Right forelimb (tissue), 1 donor: ENCODE measurements at places on chromosomes 7 and 10.

GRCh38 chr10:7773845-7774801 lies 13.7 kb downstream of the KIN start:
- DNase-seq, result no peak

GRCh38 chr10:6657669-6658068 lies 77.6 kb upstream of the PRKCQ start:
- no peak for DNase-seq

- DNase-seq, result no peak
Observed at GRCh38 chr7:80204919-80205318, 70.3 kb downstream of the GNAI1 start.

DNA sequence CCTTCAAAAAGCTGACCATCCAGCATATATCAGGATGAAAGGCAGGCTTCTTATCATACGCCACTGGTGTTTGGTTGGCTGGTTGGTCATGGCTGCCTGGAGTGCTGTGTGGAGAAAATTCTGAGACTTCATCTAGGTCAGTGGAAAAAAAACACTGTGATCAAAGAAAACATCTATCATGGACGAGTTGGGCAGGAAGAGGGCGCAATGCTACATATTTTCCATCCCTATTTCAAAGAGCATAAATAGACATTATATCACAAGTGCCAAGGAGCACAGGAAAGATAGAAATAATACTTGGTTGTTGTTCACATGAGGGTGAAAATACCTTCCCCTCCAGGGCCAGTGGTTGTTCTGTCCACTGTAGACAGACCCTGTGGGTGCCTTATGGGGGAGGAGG lies 128.4 kb upstream of the PLPP4 start:
- DNase-seq, result no peak

GRCh38 chr10:42783181-42783549 lies 570 bp downstream of the BMS1 start:
- no peak for DNase-seq

GRCh38 chr10:3260066-3260834 lies 87.7 kb upstream of the PITRM1 start:
- DNase-seq, result no peak

DNA sequence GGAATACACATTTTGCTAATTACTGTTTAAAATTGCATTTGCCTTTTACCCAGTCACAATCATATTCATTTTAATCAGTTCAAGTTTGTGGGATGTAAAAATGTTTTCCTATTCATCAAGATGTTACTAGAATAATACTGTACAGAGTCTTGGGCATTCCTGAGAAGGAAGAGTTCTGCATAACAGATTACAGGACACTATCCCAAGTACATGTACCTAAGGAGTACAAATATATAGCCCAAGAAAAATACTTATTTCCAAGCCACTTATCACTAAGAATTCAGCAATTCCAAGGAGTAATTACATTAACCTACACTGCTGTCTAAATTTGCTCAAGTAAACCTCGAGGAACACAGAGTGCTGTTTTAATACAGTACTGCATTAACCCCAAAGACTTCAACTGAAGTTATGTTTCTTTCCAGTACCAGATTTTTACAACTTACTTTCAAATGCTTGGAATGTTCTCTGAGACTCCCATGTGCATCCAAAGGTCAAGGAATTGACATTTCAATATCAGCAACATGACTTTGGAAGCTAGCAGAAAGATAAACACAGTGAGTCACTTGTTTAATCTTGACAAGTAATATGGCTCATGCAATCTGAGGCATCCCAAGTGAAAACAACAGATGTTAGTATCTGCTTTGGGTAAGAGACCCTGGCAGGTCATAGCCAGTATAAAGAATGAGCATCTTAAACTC lies 125.4 kb upstream of the BET1 start:
- no peak for DNase-seq

DNA sequence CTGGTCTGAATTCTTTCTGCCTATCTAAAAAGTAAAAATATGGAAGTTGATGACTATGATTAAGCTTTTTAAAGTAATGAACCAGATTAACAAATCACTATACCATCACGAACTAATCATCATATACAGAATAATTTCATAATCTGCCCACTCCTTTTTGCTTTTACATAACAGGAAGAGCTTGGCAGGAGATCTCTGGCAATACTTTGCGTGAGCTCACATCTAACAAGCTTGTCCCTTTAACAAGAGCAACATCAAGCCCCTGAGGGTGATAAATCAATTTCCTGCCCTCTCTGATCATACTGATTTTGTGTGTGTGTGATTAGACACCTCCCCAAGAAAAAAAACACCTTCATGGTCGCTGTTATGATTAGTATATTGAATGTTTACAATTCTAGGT lies 143.5 kb upstream of the ASAH2 start:
- no peak for DNase-seq
